ENCODE measurements at places on chromosomes 2 and 18.

GRCh38 chr2:36354811-36355150 lies 797 bp upstream of the CRIM1 start:
- DNase-seq, result no peak

GRCh38 chr2:101286684-101287083 lies 21.8 kb downstream of the RNF149 start:
- no peak for DNase-seq

- no peak for DNase-seq
These were observed 32.6 kb upstream of the UBE2F start for GRCh38 chr2:237934186-237934585.

DNA sequence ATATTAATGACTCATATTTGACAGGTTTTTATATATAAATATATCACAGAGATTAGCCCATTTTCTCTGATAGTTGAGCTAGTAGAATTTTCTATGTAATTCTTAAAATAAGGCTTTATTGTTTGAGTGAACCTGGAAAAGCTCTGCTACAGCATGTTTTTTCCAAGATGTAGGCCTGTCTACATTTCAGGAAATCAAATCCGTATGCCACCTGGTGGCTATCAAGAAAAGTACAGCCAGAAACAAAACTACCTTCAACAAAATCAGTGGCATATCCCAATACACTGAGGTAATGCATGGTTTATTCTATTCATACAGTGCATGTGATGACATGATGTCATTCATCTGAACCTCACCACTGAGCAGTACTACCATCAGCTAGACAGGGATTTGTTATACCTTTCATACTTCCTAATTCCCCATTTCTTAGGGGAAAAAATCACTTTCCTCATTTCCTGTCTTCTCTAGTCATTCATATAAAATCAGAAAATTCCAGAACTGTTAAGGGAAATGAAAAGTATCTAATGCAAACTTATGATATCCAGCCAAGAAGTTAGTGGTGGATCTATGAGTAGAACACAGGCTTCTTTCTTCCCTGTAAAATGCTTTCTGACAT lies 310.4 kb upstream of the SYT4 start:
- DNase-seq, result no peak

DNA sequence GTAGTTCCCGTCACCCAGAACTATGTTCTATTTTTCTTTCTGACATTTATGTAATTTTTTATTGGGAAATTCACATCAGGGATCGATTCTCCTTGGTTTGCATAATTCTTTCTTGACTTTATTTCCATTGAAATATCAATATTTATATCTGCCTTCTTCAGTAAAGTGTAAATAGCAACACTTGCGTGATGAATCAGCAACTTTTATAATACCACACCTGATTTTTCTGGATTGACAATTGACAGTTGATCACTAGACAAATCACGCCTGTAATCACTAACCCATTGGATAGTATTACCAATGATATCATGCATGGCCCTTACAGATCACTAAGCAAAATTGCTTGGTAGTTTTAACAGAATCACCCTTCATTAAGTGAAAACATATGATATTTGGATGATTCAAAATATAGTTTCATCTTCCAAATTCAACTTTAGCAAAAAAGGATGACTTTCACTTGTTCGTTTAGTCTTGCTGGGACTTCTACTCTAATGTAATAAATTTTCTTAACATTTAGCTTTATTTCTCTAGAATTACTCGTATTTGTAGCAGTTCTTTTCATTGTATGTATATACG lies 139.0 kb upstream of the RASGRP3 start:
- DNase-seq, result no peak

DNA sequence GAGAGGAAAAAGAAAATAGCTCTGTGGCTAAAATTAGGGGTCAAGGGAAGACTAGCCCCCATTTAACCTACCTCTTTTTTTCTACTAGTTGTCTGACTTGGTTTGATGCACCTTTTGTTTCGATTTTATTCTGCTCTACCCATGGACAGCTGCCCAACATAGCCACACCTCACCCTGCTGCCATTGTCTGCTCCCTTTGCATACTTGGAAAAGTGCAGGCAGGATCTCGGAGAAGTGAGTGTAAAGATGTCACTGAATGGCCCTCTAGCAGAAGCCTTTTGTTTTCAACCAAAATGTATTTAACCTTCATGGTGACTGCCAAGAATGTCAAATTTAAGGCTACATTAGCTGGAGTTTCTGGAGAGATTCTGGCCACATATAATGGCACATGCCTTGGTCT lies 62.9 kb downstream of the SETBP1 start:
- DNase-seq, result no peak

GRCh38 chr2:84957771-84958134 lies 13.2 kb upstream of the KCMF1 start:
- DNase-seq, result no peak

- DNase-seq, result no peak
These were observed 26.3 kb downstream of the DHRS9 start for GRCh38 chr2:169095621-169096105.

GRCh38 chr2:163610817-163611556 lies 124.8 kb downstream of the FIGN start:
- no peak for DNase-seq

- DNase-seq, result no peak
These were observed 101.7 kb downstream of the B3GNT2 start for GRCh38 chr2:62297624-62298010.

GRCh38 chr18:21196426-21196825 lies 45.6 kb upstream of the GREB1L start:
- no peak for DNase-seq

DNA sequence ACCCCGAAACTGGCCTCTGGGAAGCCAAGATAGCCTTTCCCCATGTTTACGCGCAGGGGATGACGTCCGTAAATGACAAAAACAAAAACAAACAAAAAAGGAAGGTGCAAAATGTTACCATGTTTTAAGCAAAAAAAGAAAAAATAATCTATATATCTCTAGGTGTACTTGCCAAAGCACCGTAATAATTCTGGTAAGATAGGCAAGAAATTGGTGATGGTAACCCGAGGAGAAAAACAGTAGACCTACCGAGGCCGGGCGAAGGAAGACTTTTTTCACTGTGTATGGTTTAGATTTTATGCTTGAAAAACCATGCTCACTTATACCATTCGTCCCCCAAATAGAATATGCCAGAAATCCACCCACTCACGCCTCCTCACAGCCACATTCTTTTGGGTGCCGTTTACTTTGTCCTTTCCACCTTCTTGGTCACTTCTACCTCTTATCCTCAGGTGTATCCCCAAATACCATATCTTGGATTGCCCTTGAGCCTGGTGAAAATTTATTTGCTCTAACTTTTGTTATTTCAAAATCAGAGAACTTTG lies 8.0 kb downstream of the GATA6 start:
- no peak for DNase-seq

GRCh38 chr2:123209202-123209601 lies 815.9 kb upstream of the CNTNAP5 start:
- DNase-seq, result no peak

DNA sequence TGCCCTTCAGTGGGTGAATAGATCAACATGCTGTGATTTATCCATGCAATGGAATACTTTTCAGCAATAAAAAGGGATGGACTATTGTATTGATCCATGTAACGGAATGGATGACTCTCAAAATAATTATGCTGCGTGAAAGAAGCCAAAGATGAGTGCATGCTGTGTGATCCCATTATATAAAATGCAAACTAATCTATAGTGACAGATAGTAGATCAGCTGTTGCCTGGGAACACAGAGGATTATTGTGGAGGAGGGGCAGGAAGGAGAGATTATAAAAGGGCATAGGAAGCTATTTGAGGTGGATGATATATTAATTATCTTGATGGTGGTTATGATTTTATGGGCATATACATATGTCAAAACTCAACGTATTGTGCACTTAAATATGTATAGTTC lies 55.5 kb upstream of the ADAM23 start:
- DNase-seq, result no peak
